ENCODE measurements at places on chromosomes 1 and 21.

GRCh38 chr1:210626341-210626740 is 297.6 kb downstream of the HHAT start:
- no peak for DNase-seq

GRCh38 chr1:172484252-172484651 is 40.4 kb upstream of the PIGC start:
- no peak for DNase-seq

DNA sequence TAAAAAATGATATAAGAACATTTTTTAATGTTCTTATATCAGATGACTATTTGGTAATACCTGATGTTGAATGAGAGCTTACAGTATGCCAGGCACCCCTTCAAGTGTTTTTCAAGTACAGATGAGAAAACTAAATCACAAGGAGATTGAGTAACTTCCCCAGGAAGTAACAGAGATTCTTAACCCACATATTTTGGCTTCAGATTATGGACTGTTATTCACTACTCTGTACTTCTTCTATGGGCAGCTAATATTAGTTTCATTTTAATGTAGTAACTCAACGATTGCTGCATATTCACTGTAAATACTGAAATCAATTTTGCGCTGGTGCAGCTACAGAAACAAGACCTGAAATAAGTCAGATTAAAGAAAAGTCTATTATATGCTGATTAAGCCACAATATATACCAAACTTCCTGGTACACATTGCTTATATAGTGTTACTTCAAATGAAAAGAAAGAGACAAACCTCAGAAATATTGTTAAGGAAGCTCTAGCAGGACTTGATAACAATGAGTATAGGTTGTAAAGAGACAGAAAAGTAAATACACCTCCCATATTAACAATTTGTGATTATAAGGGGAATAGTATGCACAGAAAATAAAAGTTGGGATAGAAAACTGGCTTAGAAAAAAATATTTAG is 19.7 kb downstream of the DPYD start:
- DNase-seq: no peak

GRCh38 chr1:958823-959730 is at the start of gene NOC2L:
TSS of gene NOC2L (minus strand) at chr1:959256. CDS start at chr1:959240, 16 bp downstream.
- peak; percentile 97 for DNase-seq

- no peak for DNase-seq
Measured at GRCh38 chr1:38370716-38371504, 324.3 kb upstream of the POU3F1 start.

DNA sequence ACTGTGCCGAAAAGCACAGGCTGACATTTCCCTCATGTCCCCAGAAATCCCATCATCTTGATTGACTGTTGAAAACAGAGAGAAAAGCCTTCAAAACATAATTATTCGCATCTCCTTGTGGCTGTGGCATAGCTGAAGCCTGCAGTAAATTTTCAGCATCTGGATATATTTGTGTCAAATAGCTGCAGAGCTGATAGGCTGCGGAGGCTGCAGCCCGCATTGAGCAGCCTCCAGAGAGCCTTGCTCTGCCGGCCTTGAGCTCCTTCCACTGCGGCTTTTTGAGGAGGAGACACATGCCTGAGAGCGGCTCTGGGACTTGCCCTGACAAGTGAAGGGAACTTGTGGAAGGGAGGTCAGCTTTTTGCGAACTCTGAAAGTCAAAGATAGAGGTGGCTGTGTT is 144.7 kb downstream of the RYR2 start:
- no peak for DNase-seq

DNA sequence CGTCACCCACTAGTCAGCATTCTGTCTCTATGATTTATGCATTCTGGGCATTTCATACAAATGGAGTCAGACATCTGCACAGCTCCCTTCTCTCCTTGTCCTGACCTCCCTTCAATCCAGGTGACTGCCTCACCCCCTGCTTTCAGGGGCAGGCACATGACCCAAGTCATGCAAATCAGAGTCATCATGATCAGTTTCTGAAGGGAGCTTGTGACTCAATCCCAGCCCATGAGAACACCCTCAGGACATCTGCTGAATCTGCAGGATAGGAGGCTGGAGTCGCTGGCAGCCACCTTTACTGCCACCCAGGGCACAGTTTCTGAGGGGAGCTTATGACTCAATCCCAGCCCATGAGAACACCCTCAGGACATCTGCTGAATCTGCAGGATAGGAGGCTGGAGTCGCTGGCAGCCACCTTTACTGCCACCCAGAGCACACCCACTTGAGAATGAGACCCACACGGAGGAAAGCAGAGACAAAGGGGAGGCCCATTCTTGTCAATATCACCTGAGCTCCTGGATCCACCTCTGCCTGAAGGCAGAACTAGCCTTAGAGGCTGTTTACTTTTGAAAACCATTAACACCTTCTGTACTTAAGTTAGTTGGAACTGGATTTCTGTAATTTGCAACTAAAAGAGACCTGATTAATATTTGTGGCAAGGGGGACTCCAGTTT is 62.3 kb upstream of the SLC25A33 start:
- no peak for DNase-seq

GRCh38 chr1:222928212-222928611 is 113.4 kb downstream of the DISP1 start:
- peak; percentile 30 for DNase-seq

GRCh38 chr1:53485478-53486394 is 26.5 kb downstream of the DMRTB1 start:
- peak; percentile 77 for DNase-seq

- DNase-seq: no peak
Measured at GRCh38 chr21:31946231-31946630, 73.4 kb downstream of the HUNK start.

- DNase-seq: no peak
Measured at GRCh38 chr1:234925440-234926263, 203.0 kb downstream of the TOMM20 start.

DNA sequence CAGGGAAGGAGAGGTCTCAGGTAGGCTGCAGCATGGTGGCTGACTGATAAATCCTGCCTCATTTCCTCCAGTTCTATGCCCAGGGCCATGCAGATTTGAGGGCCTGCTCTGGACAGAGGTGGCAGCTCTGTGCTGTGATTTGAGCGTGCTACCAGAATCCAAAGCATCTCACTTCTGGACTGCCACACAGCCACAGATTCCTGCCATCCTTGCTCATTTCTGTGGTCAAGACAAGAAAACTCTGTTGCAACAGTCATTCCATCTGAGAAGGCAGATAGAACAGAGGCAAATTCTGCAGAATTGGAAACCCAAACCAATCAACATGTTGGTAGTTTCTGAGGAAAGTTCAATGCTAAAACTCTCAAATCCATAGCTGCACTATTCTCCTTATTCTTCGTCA is 102.8 kb upstream of the GALNT2 start:
- DNase-seq: no peak

DNA sequence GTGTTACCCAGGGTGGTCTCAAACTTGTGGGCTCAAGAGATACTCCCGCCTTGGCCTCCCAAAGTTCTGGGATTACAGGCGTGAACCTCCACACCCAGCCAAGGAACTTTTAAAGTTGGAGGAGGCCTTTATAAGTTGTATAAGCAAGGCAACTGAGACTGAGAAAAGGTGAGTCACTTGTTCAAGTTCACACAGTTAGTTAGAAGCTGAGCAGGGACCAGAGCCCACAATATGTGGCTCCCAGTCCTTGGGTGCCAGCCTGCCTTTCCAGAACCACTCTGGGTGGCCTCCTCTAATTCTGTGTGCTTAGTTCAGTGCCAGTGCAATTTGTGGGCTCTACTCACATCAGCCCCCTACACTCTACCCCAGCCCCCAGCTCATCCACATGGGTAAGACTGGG is 3.7 kb downstream of the RAB25 start:
- DNase-seq: no peak

DNA sequence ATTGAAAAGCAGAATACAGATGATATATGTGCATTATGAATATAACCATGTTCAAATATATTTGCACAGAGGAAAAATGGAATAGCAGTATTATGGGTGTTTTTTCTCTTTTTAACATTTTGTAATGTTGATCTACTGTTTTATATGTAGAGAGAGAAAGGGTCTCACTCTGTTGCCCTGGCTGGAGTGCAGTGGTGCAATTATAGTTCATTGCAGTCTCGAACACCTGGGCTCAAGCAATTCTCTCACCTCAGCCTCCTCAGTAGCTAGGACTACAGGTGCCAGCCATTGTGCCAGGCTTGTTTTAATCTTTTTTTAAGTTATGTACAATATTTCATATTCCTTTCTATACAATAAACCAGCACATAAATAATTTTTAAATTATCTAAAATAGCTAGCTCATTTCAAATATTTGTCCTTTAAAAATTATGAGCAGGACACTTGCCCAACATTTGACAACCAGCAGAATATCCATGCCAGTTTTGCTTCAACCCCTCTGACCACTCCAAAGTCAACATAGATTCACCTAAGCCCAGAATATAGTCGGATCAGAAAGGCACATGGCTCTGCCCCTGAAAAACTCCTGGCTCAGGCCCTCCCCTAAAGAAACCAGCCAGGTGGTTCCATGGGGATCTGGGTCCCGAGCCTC is 29.8 kb downstream of the ZNF281 start:
- no peak for DNase-seq

DNA sequence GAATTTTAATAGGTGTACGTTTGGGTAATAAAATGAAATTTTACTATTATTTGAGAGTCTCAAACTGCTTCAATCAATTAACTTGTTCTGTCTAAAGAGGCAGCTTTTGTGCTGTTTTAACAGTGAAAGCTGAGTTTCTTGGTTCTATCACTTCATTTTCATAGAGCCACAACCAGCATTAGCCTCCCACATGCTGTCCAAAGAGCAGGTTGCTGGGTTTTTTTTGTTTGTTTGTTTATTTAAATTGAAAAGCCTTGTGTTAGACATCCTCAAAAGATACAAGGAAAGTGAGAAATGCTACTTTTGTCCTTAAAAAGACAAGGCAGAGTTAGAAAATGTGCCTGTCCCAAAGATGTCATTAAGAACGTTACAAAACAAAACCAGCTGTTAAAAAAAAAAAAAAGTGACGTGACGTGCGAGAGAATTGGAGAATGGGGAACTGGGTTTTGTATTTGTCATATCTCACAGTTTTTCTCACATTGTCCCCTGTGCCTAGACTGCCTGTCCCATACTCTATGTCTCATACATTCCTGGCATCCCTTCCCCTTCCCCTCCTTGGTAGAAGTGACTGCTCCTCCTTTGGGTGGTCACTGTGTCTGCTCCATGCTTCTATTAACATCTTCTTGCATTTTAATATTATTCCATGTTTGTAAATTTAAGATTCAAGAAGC is 63.1 kb upstream of the CD34 start:
- DNase-seq: no peak

DNA sequence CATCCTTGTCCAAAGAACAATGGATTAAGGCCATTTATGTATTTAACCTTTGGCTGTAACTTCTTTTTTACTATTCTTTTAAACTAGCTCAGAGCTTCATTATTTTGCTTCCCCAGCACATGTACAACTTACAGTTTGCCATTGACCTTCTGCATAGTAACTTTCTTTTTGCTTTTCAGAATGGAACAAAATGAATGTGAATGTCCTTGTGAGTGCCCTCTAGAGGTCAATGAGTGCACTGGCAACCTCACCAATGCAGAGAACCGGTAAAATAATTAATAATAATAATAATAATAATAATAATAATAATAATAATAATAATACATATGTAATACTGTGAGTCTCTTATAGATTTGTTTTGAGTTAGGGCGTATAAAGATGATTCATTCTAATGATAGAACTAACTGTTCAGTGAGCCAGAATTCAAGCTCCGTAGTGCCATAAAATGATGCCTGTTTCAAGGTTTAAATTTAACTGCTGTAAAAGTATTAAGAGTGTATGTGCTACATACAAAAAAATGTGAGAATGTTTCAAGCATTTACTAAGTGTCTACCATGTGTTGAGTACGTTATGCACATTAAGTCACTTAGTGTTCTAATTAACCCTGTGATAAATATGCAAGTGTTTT is 69.0 kb upstream of the RAVER2 start:
- no peak for DNase-seq

GRCh38 chr1:24299901-24300300 is 19.3 kb upstream of the GRHL3 start:
- no peak for DNase-seq

GRCh38 chr1:81174811-81175476 is 625.8 kb upstream of the ADGRL2 start:
- no peak for DNase-seq

- DNase-seq: no peak
Measured at GRCh38 chr1:201955729-201956143, 433 bp downstream of the TIMM17A start.

GRCh38 chr1:30782361-30783255 is 25.0 kb upstream of the LAPTM5 start:
- DNase-seq: peak; percentile 60

GRCh38 chr1:175757381-175758015 is 14.1 kb upstream of the TNR start:
- DNase-seq: no peak

DNA sequence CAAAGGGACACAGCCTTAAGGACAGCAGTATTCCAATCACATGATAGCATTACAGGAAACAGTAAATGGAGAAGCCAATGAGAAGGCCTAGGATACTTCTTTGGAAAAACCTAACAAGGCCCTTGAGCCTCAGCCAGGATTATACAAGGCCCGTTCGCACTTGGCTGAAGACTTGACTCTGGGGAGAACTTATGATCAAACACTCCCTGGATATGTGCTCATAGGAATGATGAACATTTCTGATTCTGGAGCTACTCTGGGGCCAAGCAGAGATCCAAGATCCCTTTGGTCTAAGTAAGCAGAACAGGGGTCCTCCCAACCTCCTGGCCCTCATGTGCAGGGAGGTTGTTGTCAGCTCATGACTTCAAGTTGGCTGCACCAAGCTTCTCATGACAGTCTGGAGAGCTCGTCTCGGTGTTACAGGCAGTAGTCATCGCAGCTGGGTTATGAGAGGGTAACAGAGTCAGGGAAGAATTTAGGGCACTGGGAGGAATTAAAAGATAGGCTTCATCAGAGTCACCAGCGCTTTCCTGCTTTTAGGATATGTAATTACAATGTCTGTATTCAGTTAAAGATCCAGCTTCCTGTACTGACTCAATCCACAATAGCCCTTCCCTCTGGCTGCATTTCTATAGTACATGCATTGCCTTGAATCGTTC is 92.5 kb upstream of the IRF2BP2 start:
- DNase-seq: peak; percentile 68

GRCh38 chr1:199590708-199591107 is 436.8 kb upstream of the NR5A2 start:
- no peak for DNase-seq
